ENCODE measurements at places on chromosomes 7 and 10. TPM values are rescaled to one million over a fixed set of nuclear protein-coding genes. Genes with fewer than 3 reads are reported as not detected.

GRCh38 chr7:64599359-64599758 lies 36.5 kb upstream of the ZNF680 start:
- no peak for DNase-seq

DNA sequence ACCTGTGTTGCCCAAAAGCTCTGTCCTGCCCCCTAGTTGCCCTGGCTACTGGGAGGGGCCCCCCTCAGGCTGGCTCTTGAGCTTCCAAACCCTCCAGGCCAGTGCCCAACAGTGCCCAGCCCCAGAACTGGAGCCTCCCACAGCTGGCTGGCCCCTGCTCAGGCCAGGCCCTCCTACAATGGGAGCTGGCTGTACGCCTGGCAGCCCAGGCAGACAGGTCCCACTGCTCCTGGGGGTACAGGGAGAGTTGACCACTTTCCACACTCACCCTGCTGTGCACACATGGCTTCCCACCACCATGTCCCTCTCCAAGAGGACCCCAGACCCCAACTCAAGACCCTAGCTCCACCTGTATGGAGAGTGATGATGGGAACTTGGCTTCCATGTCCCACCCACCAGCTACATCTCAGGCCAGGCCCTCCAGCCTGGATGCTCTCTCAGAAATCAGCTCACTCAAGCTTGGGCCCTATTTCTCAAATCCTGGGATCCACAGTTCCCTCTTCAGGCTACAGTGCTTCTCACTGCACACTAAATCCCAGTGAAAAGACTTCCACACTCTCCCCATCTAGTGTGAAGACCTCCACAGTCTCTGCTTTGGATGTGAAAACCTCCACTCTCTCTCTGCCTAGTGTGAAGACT lies 92.6 kb downstream of the OAT start:
- no peak for DNase-seq

DNA sequence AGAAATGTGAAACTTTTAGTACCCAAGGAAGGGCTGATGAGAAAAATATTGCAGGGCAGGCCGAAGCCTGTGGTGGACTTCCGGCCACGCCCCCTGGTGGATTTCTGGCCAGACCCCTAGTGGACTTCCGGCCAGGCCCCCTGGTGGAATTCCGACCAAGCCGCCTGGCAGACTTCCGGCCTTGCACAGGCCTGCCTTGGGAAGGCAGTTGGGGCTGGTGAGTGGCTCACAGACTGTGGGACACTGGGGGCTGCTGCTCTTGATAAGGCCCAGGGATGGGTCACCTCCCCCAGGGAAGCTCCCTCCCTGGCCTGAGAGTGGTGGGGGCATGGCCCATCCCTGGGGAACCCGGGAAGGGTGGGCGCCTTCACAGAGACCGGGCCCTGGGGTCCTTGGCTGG lies 116.4 kb upstream of the MKI67 start:
- DNase-seq, result no peak

DNA sequence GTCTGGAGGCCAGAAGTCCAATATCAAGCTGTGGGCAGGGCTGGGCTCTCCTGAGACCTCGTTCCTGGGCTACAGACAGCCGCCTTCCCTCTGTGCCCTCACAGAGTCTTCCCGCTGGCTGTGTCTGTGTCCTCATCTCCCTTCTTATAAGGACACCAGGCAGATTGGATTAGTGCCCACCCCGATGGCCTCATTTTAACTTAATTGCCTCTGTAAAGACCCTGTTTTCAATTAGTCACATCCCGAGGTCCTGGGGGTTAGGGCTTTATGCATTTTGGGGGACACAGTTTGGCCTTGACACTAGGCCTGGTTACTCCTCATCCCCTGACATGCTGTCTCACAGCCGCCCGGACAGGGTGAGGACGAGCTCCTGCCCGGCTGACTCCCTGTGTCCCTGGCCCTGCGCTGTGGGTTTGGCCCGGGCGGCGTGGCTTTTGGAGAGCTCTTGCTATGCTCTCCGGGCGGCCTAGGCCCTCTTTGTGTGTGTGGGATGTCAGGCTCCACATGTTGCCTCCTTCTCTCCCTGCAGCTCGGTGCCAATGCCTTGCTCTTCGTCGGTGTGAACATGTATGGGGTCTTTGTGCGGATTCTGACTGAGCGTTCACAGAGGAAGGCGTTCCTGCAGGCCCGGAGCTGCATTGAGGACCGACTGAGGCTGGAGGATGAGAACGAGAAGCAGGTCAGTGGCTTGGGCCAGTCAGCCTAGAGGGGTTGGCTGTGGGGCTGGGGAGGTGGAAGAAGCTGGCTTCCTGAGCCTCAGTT lies 18.2 kb downstream of the ADCY1 start:
- DNase-seq, result peak; percentile 42

DNA sequence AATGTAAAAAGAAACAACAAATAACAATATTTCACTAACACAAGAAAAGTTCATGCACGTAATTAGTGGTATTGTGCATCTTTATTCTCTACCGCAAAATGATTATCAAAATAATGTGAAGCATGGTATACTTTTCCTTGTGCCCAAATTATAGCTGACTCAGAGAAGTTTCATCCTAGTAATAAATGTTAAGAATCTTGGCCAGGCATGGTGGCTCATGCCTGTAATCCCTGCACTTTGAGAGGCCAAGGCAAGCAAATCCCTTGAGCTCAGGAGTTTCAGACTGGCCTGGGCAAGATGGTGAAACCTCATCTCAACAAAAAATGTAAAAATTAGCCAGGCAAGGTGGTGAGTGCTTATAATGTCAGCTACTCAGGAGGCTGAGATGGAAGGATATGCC lies 105.0 kb downstream of the KMT2C start:
- DNase-seq, result no peak

- DNase-seq, result peak; percentile 76
Observed at GRCh38 chr10:88879534-88880281, at the start of gene STAMBPL1. Gene STAMBPL1 (plus strand): TSS chr10:88880245. CDS start chr10:88901709, 21,464 bp downstream.

GRCh38 chr7:129371487-129371886 lies 62.7 kb upstream of the STRIP2 start:
- DNase-seq, result no peak

- DNase-seq, result no peak
Observed at GRCh38 chr10:112631501-112632400, 184.7 kb downstream of the VTI1A start.

DNA sequence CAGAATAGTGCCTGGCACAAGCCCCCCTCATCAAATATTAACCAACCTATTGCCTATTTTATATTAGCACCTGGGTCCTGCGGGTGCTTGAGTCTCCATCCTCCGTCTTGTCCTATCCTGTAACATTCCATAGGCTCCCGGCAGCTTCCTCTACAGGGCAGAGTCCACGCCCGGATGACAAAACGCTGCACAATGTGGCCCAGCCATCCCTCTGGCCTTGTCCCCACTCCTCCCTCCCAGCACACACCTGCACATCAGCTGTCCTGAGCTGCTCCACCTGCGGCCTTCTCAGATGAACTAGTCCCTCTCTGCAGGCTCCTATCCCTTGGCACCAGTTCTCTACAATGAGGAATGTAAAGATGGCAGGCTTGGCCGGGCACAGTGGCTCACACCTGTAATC lies 153.5 kb upstream of the PDE1C start:
- no peak for DNase-seq

DNA sequence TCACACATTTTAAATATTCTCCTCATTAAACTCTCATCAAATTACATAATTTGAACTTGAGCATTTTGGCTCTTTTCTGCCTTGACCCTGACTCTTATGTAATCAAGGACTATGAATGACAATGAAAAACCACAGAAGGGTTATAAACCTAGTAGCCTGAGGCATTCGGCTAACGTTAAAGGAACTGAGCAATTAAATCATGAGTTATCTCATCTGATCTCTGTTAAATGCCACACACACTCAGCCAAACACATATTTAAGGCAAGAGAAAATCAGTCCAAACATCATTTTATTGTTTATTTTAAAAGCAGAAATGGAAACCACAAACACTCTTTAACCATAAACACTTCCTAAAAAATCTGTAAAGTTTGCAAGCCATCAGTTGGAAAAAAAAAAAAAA lies 204.3 kb downstream of the DGKI start:
- DNase-seq, result no peak

- peak; percentile 45 for DNase-seq
Observed at GRCh38 chr10:49096890-49097445, 18.4 kb downstream of the VSTM4 start.

GRCh38 chr7:80675090-80675489 lies 36.6 kb downstream of the CD36 start:
- DNase-seq, result no peak

- peak; percentile 75 for DNase-seq
Observed at GRCh38 chr7:25369786-25370185, 141.5 kb upstream of the NPVF start.

- DNase-seq, result no peak
Observed at GRCh38 chr7:48887500-48887899, 36.8 kb upstream of the CDC14C start.

DNA sequence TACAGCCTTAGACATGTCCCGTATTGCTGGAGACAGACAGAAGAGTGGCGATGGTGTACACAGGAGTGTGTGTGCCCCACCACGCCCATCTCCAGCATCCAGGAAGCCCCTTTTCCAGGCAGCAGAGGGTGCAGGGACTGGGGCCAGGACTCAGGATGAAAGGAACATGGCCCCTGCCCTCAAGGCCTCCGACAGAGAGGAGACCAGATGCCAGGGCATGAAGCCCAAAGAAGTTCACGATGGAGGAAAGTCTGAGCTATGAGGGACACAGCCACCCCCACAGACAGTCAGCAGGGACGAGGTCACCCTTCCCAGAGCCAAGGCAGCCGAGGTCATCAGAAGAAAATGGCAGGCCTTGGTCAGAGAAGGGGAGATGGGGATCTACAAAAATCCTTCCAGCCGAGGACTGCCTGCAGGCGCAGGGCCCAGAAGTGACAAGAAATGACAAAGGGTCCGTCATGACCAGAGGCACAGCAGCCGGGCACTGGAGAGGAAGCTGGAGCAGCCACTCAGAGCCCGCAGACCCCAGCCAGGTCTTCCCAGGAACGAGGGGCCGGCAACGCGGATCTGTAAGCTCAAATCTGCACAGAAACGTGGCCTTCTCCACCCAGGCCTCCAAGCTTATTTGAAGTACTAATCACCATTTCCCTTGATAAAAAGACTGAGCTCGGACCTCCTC lies 78.7 kb upstream of the PPP2R2D start:
- DNase-seq, result no peak

DNA sequence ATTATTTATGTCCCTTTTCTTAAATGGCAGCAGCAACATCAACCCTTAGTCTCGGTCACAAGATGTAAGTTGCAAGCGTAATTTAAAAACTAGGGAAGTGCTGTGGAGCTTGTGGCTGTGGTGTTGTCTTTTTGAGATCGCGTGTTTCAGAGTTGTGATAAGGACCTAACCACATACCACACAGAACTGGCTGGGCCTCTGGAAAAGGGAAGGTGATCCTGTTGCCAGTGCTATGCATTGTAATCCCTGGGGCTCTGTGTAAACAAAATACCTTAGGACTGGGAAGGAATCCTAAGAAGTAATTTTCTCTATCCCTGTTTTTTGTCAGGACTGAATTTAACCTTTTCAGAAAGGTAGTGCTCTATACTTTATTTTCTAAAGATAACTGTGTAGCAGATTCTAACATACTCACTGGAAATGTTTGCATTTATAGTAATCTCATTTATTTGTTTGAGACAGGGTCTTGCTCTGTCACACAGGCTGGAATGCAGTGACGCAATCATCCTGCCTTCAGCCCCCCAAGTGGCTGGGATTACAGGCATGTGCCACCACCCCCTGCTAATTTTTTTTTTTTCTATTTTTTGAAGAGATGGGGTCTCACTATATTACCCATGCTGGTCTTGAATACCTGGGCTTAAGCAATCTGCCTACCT lies 60.4 kb downstream of the INPP5F start:
- no peak for DNase-seq

- DNase-seq, result no peak
Observed at GRCh38 chr10:114405011-114405350, 679 bp upstream of the AFAP1L2 start.

DNA sequence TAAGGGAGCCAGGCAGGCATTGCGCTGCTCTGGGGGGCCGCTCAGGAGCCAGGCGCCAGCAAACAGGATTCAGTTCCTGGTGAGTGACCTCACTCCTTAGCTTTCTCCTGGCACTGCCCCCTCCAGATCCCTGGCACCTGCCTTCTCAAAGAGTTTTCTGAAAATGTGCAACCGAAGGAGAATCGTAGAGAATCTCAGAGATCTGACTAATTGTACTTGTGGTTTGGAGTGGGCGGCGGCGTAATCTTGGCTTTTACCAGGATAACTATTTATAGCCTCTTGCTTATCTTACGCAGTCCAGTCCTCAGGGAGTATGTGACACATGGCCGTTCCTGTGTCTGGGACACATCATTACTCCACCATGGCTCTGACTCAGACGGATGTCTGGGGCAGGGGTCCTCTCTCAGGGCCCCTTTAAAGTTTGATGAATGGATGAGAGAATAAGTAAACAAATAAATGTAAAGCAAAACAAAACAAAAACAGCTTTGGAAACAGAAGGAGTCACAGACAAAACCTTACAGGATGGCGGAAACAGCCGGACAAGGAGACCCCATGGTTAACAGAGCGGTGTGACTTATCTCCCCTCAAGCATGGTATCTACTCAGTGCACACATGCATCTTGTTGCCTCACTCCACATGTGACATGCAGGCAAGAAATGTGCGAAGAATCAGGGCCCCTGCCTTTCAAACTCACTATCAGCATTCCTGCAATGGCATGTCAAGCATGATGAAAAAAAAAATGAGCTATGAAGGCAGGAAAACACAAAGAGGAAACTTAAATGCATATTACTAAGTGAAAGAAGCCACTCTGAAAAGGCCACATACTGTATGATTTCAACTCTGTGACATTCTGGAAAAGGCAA lies 99.7 kb downstream of the TNS3 start:
- no peak for DNase-seq

DNA sequence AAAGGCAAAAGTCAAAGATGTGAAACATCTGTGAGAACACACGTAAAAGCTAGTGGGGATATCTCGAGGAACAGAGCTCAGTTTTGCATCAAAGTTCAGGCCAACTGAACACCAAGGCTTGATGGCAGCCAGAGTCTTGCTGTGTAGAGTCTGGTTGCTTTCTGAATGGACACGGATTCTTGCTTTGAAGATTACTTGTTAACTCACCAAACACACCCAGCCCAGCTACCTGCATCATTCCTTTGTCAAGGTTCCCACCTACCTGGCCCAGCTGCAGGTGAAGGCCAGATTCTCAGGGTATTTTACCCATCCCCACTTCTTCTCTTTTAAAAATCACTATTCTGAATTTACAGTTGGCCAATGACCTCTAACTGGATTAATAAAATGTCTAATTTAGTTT lies 174.4 kb upstream of the PHYHIPL start:
- no peak for DNase-seq

DNA sequence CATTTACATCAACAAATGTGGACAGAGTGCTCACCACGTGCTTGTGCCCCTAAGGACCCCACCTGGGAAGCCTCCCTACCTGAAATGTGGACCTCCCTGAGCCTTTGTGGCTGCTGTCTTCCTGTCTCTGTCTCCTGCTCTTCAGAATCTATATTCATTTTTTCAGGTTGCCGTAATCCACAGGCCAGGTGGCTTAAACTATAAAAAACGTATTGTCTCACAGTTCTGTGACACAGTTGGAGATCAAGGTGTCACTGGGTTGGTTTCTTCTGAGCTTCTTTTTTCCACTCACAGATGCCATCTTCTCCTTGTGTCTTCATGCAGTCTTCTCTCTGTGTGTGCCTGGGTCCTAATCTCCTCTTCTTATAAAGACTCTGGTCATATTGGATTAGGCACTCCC lies 5.6 kb upstream of the VSTM4 start:
- DNase-seq, result no peak

Gene GPC2
- 2.7 TPM for total RNA-seq

Gene LRIT1
- total RNA-seq, result not detected

Gene PNLIPRP3
- total RNA-seq, result not detected

Gene HKDC1
- 12.0 TPM for total RNA-seq

Gene SOSTDC1
- total RNA-seq, result 1.4 TPM

Gene SRGN
- 146 TPM for total RNA-seq

Gene PAX2
- not detected for total RNA-seq

Gene CLDN3
- total RNA-seq, result not detected

All from sciatic nerve (tissue), 2 donors.